Osteoblast (primary cell): ENCODE measurements at places on chromosomes 6 and 20.

DNA sequence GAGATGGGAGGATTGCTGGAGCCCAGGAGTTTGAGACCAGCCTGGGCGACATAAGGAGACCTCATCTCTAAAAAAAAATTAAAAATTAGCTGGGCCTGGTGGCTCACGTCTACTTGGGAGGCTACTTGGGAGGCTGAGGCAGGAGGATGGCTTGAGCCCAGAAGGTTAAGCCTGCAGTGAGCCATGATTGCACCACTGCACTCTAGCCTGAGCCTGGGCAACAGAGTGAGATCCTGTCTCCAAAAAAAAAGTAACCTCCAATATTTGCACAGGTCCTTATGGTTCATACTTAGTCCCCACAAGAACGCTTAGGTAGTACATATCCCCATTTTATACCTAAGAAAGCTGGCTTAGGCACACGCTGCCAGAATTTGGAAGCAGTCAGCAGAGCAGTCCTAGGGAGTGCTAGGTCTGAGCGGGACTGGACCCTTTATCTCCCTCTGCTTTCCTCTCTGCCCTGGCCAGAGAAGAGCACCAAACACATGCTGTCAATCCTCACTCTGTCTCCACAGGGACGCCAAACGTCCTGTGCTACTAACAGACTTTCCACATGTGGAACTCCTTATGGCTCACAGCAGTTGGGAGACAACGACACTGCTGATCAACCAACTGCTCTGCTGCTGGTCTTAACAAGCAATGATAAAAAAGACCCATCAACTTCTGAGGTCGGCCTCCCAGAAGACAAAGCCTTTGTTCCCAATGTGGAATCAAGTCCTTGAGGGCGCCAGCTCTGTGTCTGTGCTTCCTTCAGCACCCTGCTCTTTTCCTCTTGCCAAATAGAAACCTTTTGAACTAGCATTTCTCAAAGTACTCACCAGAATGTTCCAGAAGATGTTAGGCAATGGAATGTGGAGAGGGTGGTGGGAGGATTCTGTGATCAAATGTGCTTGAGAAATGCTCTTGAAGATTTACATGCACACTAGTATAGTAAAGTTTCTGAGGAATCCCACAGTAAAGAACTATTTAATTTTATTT is 226.3 kb upstream of the DTNBP1 start:
- DNase-seq, result no peak

DNA sequence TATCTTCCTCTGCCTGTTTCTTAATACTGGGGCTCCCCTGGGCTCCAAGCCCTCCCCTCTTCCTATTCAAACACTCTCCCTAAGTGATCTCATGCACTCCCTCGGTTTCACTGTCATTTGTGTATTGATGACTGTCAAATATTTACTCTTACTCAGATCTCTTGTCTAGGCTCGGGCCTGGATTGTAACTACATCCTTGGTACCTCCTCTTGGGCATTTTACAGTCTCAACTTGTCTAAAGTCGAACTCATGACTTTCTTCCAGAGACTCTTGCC is 189.4 kb upstream of the PRDM1 start:
- no peak for DNase-seq

DNA sequence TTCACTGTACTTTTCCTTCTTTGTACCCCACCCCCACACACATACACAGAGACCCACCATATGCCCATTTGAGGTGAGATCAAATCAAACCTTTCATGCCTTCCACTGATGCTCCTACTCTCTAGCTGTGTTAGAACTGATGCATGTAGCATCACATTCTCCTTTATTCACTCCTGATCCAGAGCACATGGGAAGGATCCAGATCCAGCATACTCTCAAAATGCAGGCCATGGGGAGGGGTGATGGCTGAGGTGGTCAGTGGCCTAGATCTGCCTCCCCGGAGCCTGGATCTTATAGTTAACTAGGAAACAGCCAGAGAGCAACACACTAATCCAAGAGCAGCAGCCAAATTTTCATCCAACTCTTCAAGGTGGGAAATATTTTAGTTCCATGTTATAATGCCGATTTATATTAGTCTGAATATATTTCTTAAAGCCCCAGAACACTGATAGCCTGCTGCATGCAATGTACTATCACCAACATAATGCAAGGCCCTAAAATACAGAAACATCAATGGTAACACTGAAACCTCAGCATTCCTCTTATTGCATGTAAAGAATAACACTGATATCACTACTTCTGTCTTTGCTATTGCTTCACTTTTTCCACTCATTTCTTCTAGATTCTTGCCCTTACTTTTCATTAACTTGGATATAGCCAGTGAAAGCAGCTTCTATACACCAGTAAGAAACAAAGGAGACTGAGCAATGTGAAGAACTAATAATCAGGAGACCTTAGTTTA is 126.8 kb upstream of the BEND6 start:
- no peak for DNase-seq

DNA sequence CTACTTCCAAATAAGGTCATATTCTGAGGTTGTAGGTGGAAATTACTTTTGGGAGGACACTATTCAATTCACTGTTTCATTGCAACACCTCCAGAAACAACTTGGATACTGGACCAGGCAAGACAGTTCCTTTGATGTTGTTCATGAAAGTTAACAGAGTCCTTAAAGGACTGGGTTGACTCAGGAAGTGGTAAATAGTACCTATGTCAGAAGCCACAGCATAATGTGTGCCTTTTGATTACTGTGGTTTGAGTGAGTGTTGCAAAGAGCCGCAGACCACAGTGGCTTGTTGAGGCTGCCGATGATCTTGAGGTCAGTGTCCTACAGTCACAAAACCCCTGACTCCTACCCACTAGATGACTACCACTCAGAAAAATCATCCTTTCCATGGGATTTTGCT is 10.9 kb downstream of the IL20RA start:
- DNase-seq, result no peak

GRCh38 chr6:149445573-149445972 is 39.2 kb downstream of the ZC3H12D start:
- no peak for DNase-seq

DNA sequence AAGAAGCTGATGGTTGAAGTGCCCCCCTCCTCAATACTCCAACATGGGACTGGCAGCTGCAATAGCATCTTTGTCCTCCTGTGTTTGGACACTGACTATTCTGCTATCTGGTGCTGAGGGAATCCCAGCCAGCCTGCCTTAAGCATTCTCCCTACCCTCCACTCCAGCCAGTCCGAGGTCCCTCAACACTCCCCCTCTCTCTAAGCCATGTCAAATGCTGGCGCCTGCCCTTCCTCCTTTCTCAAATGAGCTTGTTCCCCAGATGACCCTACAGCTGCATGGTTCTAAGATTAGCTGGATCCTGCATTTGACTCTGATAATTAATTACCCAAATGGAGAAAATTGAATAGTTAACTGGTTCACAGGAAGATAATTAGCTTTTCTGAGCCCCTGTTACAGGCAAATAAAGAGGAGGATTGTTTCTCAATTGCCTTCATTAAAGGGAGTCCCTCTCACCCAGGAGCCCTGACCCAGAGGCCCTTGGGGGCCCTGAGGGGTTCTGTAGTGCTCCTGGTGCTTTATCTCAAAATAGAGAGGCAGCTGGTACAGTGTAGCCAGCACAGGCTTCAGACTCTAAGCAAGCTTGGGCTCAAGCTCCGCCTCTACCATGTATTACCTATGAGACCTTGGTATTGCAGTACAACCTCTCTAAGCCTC is 37.9 kb upstream of the CHD6 start:
- DNase-seq, result no peak

- DNase-seq, result no peak
Measured at GRCh38 chr6:104928141-104928540, 28.8 kb upstream of the LIN28B start.

DNA sequence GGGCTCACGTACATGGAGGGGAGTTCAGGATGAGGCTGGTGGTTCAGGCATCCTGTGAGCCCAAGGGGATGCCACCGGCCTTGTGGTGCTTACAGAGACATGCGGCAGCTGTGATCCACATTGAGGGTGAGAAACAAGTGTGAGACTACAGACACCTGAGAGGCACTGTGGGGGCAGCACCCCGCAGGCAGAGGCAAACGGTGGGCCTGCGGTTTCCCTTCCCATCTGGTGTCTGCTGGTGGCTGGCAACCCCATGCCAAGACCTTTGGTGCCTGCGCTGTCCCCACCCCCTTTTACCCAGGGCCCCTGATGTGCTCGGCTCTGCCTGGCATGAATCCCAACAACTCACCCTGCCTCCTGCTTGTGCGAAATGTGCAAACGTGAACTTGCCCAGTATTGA is 42.0 kb downstream of the ERMARD start:
- no peak for DNase-seq

- peak; percentile 29 for DNase-seq
Measured at GRCh38 chr6:75147512-75147911, 58.3 kb downstream of the COL12A1 start.

- no peak for DNase-seq
Measured at GRCh38 chr6:111861431-111861885, 11.8 kb downstream of the FYN start.

DNA sequence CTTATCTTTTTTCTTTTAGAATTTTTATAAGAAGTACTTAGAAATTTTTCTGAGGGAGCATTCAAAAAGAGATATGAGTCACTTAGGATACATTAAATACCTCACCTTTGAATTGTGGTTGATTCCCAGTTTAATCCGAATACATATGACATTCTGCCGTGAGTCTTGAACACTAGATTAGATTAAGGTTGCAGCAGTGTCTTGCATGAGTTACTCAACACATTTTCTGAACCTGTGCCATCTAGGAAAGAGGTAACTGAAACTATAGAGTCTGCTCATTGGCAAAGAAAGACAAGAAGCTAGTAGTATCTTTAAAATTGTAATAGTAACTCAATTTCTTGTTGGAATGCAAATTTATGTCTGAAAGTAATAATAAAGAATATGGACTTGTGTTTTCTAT is 14.9 kb downstream of the PEX3 start:
- no peak for DNase-seq

GRCh38 chr6:49339096-49339495 is 124.0 kb downstream of the MMUT start:
- DNase-seq, result no peak

GRCh38 chr6:15577106-15577505 is 85.7 kb downstream of the DTNBP1 start:
- DNase-seq, result no peak

DNA sequence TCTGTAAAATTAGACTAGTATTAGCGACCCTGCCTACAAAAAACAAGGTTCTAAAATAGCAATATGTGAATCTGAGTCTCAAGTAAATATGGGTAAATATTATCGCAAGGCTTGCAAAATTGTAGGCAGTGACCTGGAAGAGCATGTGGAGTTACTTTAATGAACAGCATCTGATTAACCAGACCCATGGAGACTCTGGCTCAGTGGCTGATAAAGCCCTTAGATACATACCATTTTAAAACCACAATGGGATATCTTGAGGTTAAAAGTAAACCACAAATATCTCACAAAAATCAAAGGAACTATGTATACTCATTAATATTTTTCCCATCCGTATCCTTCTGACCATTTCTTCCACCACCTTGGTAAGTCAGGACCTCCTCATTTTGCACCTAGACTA is 187.0 kb downstream of the MTFR2 start:
- DNase-seq, result no peak

GRCh38 chr6:154792761-154793160 is 59.5 kb downstream of the SCAF8 start:
- no peak for DNase-seq

GRCh38 chr6:82415820-82416219 is 52.2 kb downstream of the TPBG start:
- DNase-seq, result no peak

DNA sequence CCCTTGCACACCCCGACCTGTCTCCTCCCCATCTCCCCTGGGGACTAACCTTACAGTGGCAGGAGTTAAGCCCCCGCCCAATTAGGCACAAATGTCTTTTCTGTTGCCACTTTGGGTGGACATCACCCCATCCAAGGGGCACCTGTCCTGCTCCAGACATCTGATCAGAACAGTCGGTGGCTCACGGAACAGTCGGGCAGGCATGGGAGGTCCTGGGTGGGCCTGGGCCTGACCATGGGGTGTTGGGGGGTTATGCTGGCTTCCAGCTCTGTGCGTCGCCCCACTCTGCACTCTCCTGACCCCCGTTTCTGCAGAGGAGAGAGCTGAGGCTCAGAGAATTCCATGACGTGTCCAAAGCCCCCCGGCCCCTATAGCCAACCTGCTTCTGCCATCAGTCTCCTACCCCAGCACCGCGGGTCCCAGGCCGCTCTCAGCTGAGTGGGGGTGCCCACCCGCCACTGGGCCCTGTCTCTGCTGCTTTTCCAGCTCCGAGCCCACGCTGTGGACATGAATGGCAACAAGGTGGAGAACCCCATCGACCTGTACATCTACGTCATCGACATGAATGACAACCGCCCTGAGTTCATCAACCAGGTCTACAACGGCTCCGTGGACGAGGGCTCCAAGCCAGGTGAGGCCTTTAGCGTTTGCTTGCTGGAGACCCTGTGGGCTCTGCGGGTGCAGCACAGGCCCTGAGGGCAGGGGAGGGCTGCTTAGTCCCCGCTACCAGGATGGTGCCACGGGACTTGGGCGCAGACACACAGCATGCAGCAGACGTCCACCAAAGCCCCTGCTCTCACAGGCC is 213.2 kb downstream of the TAF4 start:
- no peak for DNase-seq

DNA sequence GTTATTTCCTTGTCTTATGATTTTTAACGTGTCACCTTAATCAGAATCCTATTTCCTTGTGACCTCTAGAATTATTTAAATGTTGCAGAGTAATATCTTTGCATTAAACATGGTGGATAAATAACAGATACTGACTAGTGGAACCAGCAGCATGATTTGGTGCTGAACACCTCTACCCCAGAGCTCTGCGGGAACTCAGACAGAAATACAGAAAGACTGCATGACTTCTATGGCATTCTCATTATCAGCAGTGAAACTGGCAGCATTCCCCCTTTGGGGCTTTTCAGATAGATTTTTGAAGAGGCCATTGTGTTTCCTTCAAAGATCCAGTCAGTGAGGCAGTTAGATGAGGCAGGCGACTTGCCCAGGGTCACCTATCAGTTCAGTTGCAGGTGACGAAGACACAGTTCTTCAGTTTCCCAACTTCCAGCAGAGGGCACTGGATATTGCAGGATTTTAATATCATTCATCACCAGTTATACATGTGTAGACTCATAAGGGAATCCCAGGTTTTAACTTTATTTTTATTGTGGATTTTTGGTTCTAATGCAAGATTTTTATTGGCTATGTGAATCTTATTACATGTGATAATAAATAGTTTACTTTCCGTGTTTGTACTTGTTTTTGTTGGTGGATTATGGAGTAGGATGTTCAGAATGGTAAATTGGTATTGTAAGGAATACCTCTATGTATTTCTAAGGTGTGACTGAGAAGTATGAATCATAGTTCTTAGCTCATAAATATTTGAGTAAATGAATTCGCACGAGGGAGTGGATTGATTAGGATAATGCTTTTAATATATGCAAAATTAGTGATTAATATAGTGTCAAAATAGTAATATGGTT is 81.3 kb downstream of the AFDN start:
- peak; percentile 17 for DNase-seq

GRCh38 chr6:146805546-146806325 is 207.0 kb downstream of the ADGB start:
- DNase-seq, result no peak

- DNase-seq, result peak; percentile 79
Measured at GRCh38 chr20:13302647-13303450, 81.8 kb downstream of the ISM1 start.

GRCh38 chr6:151323791-151324487 is 67.4 kb downstream of the ZBTB2 start:
- DNase-seq, result peak; percentile 90

GRCh38 chr20:22450537-22450936 is 133.8 kb downstream of the FOXA2 start:
- no peak for DNase-seq

- DNase-seq, result no peak
Measured at GRCh38 chr20:17300113-17300512, 73.3 kb downstream of the PCSK2 start.
